ENCODE measurements at places on chromosomes 1 and 21. TPM values are rescaled to one million over a fixed set of nuclear protein-coding genes. Genes with fewer than 3 reads are reported as not detected.

The LRRN2 gene
- polyA plus RNA-seq, result not detected

The SEMA6C gene
- 1.3 TPM for polyA plus RNA-seq

The PHLDA3 gene
- polyA plus RNA-seq, result 0.04 TPM

The PRXL2B gene
- 13.0 TPM for polyA plus RNA-seq

DNA sequence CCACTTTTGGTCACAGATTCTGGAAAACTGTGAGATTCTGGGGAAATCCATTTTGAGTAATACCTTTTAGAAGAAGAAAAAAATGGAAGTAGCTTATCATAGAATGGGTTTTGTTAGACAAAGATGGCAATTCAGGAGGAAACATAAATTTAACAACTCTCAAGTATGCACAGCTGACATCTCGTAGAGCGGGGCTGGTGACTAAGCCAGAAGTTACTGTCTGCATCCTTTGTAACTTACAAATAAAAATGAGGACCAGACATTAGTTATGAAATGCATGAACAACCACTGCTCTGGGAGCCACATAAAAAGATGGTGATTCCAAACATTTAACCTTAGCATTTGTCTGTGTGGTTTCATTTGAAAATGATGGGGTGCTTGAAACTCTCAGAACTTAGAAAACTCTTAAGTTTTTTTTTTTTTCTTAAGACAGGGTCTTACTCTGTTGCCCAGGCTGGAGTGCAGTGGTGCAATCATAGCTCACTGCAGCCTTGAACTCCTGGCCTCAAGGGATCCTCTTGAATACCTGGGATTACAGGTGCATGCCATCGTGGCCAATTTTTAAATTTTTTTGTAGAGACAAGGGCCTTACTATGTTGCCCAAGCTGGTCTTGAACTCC, 49.2 kb upstream of the ATP5PO start:
- no peak for DNase-seq

- no peak for DNase-seq
These were observed 32.9 kb downstream of the PSMG1 start for GRCh38 chr21:39150316-39150715.

GRCh38 chr1:97938285-97938642, 17.4 kb upstream of the DPYD start:
- DNase-seq, result no peak

DNA sequence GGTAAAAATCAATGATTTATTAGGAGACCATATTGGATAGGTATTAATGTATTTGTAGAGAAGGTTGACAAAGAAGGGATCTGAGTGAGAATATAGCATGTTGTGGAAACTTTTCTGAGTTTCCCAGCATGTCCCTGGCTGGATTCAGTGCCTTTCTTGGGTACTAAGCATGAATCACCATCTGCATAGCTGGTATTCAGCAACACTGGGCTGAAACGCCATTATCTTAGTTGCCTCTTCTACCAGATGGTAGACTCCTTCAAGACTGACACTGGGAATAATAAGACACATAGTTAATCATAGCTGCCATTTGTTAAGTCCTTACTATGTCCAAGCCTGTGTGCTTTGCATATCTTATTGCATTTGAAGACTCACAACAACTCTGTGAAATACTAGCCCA, 45.5 kb downstream of the ATP5PF start:
- DNase-seq, result no peak

DNA sequence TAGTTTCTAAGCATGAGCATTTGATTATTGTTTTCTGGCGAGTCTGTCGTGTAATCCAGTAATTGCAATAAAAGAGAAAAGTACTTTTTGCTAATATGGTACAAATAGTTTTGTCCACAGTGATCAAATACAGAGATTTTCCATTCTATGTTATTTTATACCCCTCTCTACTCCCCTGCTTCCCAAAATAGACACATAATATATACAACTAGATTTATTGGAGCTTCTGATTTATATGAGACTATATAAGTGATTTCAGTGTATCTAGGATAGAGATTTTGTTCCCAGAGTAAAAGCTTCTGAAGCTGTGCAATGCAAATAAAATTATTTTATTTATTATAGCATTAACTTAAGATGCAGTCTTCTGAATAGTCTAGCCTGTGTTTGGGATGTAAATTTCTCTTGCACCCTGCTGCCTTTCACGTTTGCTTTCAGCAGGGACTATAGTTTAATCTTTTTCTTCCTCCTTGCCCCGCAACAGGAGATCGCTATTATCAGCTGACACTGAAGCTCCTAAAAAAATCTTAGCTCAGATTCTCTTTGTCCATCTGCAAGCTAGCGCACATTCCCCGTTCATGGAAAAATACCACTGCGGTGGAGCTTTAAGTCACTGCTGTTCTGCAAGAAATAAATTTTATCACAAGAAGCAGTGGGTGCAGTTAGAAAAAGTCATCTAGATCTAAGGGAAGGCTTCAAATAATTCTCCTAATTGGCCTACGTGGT, 273.3 kb downstream of the DISC1 start:
- no peak for DNase-seq

- DNase-seq, result no peak
These were observed 71.3 kb upstream of the CNTN2 start for GRCh38 chr1:204971517-204972336.

- no peak for DNase-seq
These were observed 49.3 kb downstream of the ADGRL2 start for GRCh38 chr1:81850031-81850430.

DNA sequence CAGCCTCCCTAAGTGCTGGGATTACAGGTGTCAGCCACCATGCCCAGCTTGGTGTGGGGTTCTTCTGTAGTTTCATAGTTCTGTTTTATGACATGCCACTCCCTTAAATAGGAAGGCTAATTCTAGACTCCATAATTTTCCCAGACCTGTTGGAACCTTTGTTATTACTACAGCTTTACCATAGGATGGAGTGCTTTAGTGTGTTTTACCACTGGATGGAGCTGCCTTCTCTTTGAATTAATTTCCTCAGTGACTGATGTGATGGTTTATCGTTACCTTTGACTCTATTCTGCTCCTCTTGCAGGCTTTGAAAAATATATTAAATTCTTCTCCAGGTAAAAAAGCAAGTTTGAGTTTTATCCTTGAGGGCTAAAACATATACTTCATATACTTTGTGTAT, 84.6 kb upstream of the NEK7 start:
- DNase-seq, result no peak

- DNase-seq, result no peak
These were observed 87.1 kb downstream of the SLC5A9 start for GRCh38 chr1:48309564-48310082.
